Dermis blood vessel endothelial cell (primary cell): ENCODE measurements at places on chromosomes 13 and 19. TPM values are rescaled to one million over a fixed set of nuclear protein-coding genes. Genes with fewer than 3 reads are reported as not detected.
A peak's percentile ranks its signal among the peaks of the same experiment; 100 is the strongest.

DNA sequence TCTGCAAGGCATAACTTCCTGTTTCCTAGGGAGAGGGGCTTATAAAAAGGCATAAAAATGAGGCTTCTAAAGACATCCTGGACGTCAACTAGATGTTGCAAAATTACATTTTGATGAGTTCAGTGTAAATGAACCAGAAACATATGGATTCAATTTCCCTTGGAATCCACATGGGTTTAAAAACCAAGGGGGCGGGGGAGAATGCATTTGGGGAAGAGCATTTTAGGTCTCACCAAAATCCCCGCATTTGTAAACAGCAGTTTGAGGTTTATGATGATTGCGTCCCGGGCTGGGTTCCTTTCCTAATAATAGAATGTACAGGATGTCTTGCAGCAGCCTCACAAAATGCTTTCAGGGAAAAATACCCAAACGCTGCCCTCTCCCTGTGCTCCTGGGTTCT lies 407.8 kb downstream of the ZNF536 start:
- DNase-seq = no peak

PRSS57 gene
- not detected in 2 replicates for total RNA-seq

GRCh38 chr19:18832306-18833140 lies 764 bp downstream of the UPF1 start:
- peak; percentile 66 for DNase-seq

CFAP97D2 gene
- not detected in 2 replicates for total RNA-seq

GRCh38 chr13:110553417-110553816 lies 8.1 kb downstream of the RAB20 start:
- DNase-seq = no peak

TGDS gene
- total RNA-seq = 13.1 and 15.0 TPM in 2 replicates

DNA sequence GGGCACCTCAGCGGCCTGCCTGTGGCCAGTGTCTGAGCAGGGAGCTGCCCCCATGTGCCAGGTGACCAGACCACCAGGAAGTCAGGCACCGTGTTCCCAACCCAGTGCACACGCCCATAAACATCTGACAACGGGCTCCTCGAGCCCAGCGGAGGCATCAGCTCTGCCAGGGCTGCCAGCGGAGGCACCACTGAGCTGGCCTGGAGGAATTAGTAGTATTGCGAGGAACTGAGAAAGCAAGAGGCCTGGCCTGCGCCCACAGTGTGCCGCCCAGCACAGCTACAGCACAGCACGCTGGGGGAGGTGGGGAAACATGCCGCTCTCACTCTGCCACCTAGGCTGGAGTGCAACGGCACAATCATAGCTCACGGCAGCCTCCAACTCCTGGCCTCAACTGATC lies 44.6 kb downstream of the ANKRD27 start:
- no peak for DNase-seq

DNA sequence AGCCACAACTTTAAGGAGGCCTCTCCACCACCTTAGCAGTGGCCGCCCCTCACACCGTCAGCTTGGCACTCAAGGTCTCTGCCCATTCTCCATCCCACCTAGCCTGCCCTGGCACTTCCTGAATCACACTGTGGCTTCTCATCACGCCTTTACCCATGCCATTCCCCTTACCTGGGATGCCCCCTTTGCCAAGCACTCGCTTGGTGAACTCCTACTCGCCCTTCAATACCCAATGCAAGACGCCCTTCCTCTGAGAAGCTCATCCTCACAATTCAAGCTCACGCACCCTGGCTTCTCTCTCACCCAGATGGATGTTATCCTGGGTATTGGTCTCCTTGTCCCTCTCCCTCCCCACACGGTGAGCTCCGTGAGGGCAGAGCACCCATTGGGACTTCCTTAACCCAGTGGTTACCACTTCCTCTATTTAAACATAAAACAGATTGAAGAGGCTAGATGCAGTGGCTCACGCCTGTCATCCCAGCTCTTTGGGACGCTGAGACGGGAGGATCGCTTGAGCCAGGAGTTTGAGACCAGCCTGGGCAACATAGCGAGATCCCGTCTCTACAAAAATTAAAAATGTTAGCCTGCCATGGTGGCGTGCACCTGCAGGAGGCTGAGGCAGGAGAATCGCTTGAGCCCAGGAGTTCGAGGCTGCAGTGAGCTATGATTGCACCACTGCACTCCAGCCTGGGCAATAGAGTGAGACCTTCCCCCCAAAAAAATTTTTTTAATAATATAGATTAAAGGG lies 12.6 kb upstream of the SHD start:
- no peak for DNase-seq

DNA sequence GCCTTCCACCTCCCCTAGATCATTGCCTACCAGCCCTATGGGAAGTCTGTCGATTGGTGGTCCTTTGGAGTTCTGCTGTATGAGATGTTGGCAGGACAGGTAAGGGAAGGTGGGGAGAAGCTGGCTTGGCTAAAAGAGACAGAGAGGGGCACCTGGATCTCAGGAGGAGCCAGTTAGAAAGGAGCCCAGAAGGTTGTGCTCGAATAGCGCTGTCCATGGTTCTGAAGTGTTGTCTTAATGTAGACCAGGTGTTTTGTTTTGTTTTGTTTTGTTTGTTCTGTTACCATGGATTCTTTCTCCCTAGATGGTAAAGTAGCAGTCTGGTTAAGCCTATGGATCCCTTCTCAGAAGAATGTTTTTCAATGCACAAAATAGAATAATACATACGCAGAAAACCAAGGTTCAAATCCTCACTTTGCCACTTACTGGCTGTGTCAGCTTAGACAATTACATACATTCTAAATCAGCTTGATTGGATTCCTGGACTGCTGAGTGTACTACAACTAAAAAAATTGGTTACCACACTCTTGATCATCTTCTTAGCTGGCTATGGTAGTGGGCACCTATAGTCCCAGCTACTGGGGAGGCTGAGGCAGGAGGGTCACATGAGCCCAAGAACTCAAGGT lies 5.9 kb upstream of the CACNG7 start:
- DNase-seq = peak; percentile 67

DNA sequence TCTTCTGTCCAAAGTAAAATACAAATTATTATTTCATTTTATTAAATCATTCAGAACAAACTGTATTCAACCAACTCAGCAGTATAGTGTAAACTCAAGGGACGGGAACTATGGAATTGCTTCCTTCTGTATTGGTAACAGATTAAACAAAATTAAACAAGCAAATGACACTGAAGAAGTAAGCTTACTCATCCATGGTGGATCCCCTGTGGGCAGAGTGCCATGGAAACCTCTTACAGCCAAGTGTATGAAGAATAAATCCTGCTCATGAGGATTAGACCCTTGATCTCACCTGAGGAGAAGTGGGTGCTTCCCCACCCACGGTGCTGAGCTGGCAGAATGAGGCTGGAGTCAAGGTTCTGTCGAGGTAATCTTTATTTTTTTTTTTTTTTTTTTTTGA lies 18.0 kb upstream of the RFXAP start:
- DNase-seq = no peak

DNA sequence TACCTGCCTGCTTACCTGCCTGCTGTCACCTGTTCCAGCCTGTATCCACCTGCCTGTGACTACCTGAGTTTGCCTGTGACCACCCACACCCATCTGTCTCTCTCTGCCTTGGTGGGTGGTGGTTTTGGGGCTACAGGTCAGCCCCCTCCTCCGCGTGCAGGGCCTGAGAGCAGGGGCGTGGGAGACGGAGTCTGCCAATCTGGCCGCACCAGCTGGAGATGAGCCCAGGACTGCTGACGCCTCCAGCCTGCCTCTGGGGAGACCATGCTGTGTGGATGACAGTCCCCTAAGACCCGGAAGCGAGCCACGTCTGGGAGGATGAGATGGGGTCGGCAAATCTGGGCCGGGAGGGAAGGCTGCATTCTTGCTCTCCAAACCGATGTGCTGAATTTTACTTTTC lies 15.9 kb upstream of the KCTD15 start:
- DNase-seq = no peak

DNA sequence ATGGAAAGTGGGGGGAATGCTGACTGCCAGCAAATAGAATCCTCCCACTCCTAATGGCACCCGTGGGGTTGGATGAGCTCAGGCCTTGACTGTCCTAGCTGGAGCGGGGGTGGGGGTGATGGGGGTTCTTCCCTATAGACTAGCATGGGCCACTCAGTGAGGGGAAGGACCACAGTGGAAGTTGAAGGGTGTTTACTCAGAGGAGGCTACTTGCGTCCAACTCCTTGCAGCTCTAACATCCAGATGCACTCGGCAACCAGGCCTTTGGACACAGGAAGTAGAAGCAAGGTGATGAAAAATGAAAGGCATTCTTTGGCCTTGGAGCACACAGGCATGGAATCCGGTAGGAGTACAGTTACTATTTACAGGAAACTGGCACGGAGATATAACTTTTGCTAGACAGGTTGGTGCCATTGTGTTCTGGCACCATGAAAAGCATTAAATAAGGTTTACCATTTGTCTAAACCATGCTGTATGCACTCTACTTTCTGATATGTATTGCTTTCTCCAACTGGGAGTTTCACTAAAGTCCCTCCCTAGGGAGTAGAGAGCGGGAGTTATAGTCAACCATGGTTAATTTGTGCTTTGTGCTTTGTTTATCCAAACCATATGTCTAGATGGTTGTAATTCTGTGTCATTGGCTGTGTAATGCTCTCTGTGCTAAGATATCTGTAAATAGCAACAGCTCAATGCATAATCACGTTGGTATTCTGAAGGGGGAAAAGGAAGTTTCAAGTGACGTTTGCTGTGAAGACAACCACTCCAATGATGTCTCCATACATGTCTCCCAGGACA lies 125.3 kb downstream of the TSHZ3 start:
- DNase-seq = no peak

HNRNPL gene
- 293 and 327 TPM in 2 replicates for total RNA-seq

C19orf67 gene
- not detected in 2 replicates for total RNA-seq

ATP4A gene
- not detected in 2 replicates for total RNA-seq

DNA sequence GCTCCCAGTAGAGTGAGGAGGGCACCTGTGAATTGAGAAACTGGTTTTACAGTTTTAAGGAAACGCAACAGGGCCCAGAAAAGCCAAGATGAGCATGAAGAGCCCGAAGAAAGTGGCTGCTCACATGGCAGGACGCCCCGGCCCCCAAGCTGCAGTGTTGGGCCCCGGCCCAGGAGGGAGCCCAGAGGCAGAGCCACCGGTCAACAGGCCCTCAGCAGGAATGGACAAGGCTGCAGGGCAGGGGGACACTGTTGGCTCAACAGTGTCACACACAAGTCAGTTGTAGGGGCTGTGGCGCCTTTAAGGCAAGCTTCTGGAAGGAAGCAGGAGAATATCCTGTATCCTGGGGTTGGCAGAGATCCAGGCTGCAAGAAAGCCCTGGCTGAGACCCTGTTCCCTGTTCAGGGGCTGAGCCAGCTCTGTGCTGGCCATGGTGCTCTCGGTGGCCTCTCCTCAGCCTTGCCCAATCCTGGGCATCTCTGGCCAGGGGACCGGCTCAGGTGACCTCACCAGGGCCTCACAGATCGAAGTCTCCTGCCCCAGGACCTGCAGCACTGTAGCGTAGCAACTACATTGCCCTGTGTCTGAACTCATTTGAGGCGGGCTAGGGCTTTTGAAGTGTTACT lies 28.0 kb downstream of the UPF1 start:
- peak; percentile 88 for DNase-seq

DNA sequence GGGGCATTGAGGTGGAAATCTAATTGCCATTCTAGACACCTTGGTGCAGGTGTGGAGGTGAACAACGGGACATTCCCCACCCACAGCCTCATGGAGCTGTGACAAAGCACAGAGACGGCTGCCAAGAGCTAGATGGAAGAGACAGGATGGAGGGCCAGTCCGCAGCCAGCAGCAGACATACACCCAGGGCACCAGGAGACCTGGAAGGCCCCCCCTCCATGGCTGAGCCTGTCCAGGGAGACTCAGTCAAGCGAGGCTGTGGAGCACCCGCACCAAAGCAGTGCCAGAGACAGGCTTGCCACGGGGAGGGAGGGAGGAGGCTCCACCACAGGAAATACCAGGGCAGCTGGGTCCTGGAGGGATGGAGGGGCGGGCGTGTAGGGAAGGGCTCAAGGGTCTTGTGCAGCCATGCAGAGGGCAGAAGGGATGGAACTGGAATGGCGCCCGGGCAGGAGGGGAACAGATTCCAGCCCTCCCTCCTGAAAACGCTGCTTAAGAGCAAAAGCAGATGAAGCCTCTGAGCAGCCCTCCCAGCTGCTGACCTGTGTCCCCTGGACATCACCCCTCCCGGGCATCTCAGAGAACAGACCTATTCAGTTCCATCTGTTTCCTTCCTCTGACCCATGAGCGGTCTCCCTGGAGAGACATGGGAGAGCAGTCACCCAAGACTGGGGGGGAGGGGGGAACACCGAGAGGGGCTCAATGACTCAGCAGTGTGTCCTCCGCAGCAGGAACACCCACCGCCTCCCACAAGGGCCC lies 14.4 kb downstream of the EPS15L1 start:
- DNase-seq = peak; percentile 69

- DNase-seq = no peak
These were observed 429 bp upstream of the ZNF225 start for GRCh38 chr19:44112802-44113137.

DNA sequence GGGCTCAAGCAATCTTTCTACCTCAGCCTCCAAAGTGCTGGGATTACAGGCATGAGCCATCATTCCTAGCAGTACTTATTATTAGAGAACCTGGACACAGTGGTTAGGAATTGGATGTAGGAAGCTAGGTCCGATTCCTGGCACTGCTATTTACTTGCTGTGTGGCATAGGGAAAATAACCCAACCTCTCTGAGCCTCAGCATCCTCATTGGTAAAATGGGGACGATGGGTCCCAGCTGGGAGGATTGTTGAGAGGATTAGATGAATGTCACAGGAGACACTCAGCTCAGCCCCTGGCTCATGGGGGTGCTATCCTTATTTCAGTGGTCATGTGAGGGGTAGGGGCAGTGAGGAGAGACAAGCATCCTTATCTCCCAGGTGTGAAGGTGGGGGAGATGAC lies 6.8 kb upstream of the PEPD start:
- DNase-seq = no peak

GRCh38 chr13:33757713-33758112 lies 60.2 kb upstream of the RFC3 start:
- DNase-seq = no peak

TNNI3 gene
- total RNA-seq = not detected in 2 replicates

ZNF726 gene
- 6.1 and 7.8 TPM in 2 replicates for total RNA-seq

GRCh38 chr13:41463838-41464602 lies 6.7 kb downstream of the RGCC start:
- DNase-seq = no peak

OXGR1 gene
- total RNA-seq = not detected in 2 replicates

GRCh38 chr13:44232774-44233173 lies 140.8 kb upstream of the SERP2 start:
- DNase-seq = no peak

- DNase-seq = no peak
These were observed 8.3 kb upstream of the EPHX3 start for GRCh38 chr19:15240515-15240914.

DNA sequence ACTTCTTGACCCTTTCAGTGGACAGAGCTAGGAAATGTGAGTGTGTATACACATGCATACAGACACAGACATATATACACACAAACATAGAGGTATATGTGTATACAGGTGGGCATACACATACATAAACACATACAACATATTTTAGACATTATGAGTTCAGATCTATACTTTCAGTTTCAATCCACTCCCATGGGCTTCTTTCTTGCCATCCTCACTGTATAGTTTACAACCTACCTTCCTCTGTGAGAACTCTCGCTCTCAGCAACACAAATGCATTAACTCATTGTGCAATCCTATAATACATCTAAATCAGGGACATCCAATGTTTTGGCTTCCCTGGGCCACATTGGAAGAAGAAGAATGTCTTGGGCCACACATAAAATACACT lies 21.2 kb upstream of the SCEL start:
- no peak for DNase-seq
